Mesothelial cell of epicardium (in vitro differentiated cells): ENCODE measurements at places on chromosomes 1 and 21. TPM values are rescaled to one million over a fixed set of nuclear protein-coding genes. Genes with fewer than 3 reads are reported as not detected.

DNA sequence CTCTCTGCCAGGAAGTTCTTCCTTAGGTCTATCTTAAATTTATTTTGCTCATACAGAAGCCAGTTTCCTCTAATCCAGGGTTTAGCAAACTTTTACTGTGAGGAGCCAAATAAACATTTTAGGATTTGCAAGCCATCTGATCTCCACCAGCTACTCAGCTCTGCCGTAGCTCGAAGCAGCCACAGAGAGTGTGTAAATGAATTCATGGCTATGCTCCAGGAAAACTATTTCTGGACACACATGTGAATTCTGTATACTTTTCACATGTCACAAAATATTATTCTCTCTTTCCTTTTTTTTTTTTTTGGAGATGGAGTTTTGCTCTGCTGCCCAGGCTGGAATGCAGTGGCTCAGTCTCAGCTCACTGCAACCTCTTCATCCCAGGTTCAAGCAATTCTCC lies 13.4 kb upstream of the AGTRAP start:
- DNase-seq: no peak

DNA sequence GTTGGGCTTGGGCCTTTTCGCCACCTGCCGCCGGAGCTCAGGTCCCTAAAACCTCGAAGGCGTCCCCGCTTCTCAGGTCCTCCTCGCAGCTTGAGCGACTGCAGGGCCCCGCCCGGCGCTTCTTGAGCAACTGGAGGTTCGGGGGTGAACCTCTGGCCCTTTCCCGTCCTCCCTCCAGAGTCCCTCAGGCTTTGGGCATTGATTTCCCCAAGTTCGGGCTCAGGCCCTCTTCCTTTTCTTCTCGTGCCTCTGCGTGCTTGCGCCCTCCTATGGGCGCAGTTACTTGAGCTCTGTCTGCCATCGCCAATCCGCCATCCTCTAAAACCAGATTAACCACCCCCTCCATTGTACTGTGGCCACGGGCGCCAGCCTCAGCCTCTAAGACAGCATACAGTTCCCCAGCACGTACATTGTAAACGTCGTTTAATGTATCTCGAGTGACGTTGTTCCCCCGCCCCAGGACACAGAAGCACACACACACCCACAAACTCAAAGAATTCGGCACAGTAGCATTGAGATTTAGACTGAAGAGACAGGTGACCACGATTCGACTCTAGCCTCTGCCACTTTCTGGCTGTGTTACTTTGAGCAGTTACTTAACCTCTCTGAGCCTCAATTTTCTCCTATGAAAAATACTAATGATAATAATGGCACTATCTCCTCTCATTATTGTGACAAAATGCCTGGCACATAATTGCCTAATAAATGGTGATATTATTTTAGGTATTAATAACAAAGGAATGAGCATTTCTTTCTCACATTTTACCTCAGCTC lies 22.6 kb downstream of the BTG2 start:
- DNase-seq: no peak

DNA sequence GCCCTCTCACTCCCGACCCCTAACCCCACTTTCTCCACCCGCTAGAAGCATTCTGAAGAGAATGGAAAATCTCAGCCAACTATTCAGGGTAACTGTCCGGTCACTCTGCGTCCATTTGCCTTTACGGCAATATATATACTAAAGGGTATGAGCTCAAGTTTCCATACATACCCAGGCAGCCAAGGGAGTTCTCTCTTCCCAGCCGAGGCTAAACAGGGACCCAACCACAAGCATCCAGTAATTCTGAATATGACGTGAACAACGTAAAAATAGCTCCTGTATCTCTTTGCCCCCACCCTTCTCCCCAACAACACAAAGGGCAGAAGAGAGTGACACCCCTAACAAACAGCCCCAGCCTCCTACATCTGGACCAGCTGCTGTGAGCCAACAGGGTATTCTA lies 67.7 kb downstream of the SSBP3 start:
- DNase-seq: no peak

DNA sequence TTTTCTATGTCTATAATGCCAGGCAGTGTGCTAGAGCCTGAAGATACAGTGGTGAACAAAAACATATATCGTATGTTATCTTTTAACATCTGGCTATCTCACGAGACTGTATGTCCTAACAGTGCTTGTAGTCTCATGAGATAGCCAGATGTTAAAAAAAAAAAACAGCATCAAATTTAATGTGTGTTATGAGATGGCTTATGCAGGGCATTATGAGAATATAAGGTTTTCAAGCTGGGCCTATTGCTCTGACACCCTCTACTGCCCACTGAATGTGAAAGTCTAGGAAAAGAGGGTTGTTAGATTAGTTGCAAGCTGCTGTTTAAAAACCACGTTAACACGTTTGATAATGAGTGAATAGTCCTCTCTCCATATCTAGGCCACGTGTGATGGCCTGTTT lies 109.8 kb downstream of the CACHD1 start:
- no peak for DNase-seq

GRCh38 chr1:186620566-186621350 lies 59.5 kb downstream of the PTGS2 start:
- no peak for DNase-seq

DNA sequence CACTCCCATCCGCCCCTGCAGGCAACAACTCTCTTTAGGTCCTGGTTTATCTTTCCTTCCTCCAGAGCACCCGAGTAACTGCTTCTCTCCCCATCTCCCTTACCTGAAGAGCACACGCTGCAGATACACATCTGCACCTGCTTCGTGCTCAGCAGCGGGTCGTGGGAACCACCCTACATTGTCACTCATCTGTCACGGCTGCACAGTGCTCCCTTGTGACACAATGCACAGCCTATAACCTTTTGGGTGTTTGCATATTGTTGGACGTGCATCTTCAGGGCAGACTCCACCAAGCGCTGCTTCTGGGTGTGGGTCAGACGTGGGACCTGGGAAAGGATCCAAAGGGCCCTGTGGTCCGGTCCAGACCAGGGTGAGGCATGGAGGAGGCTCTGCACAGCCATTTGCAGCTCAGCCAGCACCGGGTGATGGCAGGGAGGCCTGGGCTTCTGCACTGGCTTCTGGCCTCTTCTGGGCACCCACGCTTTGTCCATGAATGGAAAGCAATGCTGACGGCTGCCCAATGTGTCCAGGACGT lies 42.5 kb downstream of the WDR4 start:
- DNase-seq: peak; percentile 36

DNA sequence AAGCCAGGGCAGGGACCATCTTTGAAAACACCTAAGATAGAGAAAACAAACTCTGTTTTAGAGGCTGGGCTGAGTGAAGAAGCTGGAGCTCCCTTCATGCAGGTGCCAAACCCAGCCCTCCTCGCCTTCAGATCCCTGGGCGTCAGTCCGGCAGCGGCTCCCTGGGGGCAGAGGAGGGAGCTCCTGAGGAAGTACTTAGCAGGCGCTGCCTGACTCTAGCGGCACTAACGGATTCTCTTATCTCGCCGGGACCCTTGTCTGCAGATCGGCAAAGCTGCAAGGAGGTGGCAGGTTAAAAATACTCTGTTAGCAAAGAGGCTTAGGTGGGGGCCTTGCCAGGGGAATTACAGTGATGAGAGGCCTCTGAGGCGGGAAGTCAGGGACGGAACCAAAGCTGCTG lies 79.6 kb downstream of the PLXNA2 start:
- DNase-seq: no peak

GRCh38 chr21:44875316-44875700 lies 1.8 kb upstream of the PTTG1IP start:
- DNase-seq: no peak

GRCh38 chr1:11598461-11598860 lies 55.8 kb downstream of the FBXO2 start:
- no peak for DNase-seq

- peak; percentile 80 for DNase-seq
These were observed at the start of gene SAMD11 for GRCh38 chr1:923131-923990. TSS of gene SAMD11 (plus strand) at chr1:923923. CDS start at chr1:924432, 509 bp downstream.

DNA sequence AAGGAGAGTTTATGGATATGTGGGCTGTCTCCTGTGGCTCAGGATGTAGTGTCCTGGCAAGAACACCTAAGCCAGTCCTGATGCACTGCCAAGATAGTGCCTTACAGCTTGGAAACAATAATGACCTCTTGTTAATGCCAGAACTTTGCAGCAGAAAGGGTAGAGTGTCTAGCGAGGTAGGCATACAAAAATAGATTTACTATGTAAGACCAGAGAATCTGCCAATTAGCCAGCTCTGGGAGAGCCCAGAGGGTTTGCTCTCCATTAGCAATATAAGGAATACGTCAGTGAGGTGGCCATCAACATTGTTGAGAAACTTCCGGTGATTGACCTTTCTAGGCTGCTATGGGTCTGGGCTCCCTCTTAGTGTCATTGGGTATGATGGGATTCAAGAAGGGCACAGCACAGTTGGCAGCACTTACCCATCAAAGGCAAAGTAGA lies 178.5 kb upstream of the GALNT2 start:
- DNase-seq: no peak

DNA sequence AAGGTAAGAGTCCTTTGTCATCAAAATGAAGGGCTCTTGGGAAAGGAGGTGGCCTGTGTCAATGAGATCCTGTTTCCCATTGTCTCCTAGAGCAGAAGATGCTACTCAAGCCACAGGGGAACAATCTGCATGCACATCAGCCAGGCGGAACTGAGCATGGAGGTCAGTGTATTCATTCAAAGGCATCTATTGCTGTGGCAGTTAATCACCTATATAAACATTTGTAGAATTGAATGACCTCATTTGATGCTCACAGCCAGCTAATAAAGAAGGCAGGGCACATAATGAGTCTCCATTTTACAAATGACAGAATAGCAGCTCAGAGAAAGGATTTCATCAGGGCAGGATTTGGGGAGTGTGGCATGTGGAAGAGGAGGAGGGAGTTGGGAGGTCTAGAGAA lies 5.7 kb upstream of the FYB2 start:
- no peak for DNase-seq

DNA sequence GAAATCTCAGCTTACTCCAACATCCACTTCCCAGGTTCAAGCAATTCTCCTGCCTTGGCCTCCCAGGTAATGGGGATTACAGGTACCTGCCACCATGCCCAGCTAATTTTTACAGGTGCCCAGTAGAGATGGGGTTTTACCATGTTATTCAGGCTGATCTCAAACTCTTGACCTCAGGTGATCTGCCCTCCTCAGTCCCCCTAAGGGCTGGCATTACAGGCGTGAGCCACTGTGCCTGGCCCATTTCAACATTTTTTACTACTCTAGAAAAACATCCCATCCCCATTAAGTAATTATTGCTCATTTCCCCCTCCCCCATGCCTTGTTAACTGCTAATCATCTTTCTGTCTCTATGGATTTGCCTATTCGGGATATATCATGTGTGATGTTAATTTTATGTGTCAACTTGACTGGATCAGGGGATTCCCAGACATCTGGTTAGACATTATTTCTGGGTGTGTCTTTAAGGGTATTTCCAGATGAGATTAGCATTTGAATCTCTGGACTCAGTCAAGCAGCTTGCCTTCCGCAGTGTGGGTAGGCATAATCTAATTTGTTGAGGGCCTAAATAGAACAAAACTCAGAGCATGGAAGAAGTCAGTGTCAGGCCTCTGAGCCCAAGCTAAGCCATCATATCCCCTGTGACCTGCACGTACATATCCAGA lies 33.0 kb upstream of the ZBTB8B start:
- DNase-seq: no peak

DNA sequence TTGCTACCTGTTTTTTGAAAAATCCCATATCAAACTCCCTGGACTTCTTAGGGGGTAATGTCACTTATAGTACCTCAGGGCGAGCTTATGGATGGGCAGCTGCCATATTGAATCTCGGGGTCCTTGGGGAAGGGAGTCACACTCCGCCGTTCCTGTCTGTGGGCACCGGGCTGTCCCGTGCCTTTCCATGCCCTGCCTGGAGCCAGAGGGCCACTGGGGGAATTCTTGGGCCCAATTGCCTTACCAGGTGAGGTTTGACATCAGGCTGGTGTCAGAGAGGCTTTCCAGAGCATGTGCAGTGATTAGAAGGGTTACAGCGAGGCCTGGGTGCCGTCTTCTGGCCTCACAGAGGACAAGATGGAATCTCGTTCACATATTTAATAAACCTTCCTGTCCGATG lies 28.8 kb downstream of the QSOX1 start:
- no peak for DNase-seq

GRCh38 chr1:3501437-3501836 lies 47.0 kb downstream of the ARHGEF16 start:
- no peak for DNase-seq

- DNase-seq: no peak
These were observed 7.9 kb upstream of the COG2 start for GRCh38 chr1:230634384-230634783.

GRCh38 chr1:177410179-177410766 lies 239.5 kb downstream of the BRINP2 start:
- DNase-seq: no peak

GRCh38 chr1:151049458-151049857 lies 1.9 kb downstream of the C1orf56 start:
- DNase-seq: no peak

DNA sequence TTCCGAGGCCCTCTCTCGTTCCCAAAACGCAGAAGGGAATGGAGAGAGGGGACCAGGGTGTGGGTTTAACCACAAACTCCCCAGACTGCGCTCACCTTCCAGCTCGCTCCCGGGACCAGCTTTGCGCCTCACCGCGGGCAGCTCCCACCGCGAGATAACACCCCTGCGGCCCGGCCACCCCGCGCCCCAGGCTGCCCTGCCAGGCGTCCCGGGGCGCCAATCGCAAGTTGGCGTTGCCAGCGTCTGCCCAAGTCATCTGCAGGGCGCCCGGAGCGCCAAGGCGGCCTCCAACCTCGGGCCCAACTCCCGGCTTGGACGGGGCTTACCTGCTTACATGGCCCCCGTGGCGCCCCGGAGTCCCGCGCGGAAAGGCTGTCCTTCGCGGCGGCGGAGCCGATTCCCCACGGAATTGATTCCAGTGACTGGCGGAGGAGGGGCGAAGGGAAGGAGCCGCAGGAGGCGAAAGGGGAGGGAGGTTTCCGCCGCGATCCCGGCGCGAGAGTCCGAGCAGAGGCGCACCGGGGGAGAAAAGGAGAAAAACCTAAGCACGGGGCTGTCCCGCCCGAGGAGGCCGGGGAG lies 456 bp downstream of the PTPN14 start:
- DNase-seq: peak; percentile 27

GRCh38 chr1:14551386-14551785 lies 47.1 kb upstream of the KAZN start:
- no peak for DNase-seq

Gene PTPRC
- total RNA-seq: not detected in 3 replicates

Gene HMGCS2
- 0.47 to 1.4 TPM (median 0.51 TPM) in 3 replicates for total RNA-seq

Gene LCE2A
- total RNA-seq: not detected in 3 replicates

Gene PPM1J
- 4.3 to 4.7 TPM (median 4.4 TPM) in 3 replicates for total RNA-seq

Gene RBM11
- total RNA-seq: 5.4 to 8.1 TPM (median 6.6 TPM) in 3 replicates

Gene HAPLN2
- 0.76 to 1.2 TPM (median 1.2 TPM) in 3 replicates for total RNA-seq

Gene UBL4B
- 10.2 to 11.7 TPM (median 10.7 TPM) in 3 replicates for total RNA-seq

Gene CR1L
- not detected in 3 replicates for total RNA-seq

Gene SLC26A9
- total RNA-seq: not detected in 3 replicates

Gene INAVA
- 34.6 to 36.6 TPM (median 35.7 TPM) in 3 replicates for total RNA-seq
